ENCODE measurements at places on chromosomes 16 and 17. TPM values are rescaled to one million over a fixed set of nuclear protein-coding genes. Genes with fewer than 3 reads are reported as not detected.
A peak's percentile ranks its signal among the peaks of the same experiment; 100 is the strongest.

TRPV3 gene
- polyA plus RNA-seq: 0.33 TPM

ABAT gene
- polyA plus RNA-seq: 5.4 TPM

FAM171A2 gene
- polyA plus RNA-seq: 0.31 TPM

DNA sequence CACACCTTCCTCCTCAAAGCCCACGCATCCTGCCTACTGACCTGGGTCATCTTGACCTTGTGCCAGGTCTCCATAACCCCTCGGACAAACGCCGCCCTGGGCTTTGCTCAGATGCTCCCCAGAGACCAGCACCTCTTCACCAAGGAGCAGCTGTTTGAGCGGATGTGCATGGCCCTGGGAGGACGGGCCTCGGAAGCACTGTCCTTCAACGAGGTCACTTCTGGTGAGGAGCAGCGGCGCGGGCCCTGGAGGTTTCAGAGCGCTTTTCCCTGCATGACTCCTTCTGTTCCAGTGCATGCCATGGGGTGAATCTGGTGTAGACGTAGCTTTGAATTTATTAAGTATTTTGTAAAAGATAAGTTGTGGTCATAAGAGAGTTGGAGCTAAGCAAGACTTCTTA is 7.6 kb upstream of the RPL13 start:
- no peak for DNase-seq

DNA sequence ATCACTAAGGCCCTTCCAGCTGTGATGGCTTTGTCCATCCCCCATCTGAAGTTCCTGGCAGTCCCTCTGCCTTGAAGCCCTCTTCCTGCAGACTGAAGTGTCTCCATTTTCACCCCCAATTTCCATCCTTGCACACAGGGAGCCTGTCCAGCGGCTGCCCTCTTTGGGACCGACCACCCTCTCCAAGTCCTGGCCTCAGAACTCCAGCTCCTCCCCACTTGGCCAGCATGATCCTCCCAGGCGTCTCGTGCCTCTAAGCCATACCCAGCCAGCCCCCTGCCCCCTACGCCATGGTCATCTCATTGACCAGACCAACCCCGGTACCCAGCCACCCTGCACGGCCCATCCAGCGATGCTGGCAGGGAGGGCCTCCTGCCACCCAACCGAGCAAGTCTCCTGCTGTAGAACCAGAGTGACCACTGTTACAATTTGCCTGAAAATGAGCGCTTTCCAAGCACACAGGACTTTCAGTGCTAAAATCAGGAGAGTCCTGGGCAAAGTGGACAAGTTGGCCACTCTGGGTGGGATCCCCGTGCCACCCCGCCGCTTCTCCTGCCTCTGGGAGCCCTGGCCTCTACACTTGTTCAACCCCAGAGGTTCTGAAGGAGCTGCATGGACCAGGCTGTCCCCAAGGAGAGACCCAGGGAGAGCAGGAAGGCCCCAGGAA is 362.0 kb downstream of the SEC14L1 start:
- no peak for DNase-seq

DNA sequence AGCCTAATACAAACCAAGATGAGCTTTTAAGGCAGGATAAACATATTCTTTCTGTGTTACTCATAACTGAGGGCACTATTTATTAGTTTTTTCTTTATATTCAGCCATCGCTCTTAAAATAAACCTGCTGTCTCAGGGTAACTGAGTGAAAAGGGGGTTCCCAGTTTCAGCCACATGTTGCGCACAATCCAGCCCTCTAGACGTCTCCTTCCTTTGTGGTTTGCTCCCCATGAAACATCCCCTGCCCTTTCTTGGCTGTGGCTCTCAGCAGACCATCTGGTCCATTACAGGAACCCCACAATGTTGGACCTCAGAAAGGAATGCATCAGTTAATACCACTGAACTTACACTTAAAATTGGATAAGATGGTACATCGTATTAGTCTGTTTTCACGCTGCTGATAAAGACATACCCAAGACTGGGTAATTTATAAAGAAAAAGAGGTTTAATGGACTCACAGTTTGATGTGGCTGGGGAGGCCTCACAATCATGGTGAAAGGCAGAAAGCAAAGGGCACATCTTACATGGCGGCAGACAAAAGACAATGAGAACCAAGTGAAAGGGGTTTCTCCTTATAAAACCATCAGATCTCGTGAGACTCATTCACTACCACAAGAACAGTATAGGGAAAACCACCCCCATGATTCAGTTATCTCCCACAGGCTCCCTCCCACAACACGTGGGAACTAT is 12.6 kb upstream of the IL21R start:
- no peak for DNase-seq

- peak; percentile 75 for DNase-seq
Observed at GRCh38 chr17:49003557-49004511, 6.6 kb downstream of the IGF2BP1 start.

DNA sequence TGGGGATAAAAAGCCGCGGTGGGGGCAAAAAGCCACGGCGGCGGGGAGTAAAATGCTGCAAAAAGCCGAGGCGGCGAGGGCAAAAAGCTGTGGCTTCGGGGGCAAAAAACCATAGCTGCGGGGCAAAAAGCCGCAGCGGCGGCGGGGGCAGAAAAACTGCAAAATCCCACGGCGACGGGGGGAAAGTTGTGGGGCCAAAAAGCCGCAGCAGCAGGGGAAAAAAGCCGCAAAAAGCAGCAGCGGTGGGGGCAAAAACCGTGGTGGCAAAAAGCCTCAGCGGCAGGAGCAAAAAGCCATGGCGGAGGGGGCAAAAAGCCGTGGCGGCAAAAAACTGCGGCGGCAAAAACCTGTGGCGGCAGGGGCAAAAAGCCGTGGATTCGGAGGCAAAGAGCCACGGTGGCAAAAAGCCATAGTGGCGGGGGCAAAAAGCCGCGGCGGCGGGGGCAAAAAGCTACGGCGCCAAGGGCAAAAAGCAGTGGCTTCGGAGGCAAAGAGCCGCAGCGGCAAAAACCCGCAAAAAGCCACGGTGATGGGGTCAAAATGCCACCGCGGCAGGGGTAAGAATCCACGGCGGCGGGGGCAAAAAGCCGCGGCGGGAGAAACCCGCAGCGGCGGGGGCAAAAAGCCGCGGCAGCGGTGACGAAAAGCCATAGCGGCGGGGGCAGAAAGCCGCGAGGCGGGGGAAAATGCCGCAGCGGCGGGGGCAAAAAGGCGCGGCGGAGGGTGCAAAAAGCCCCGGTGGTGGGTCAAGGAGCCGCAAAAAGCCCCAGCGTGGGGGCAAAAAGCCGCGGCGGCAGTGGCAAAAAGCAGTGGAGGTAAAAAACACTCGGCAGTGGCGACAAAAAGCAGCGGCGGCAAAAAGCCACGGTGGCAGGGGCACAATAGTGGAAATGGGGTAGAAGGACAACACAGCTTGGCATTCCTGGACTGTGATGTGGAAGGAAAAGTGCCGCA is 192.8 kb downstream of the SHCBP1 start:
- DNase-seq: no peak

DNA sequence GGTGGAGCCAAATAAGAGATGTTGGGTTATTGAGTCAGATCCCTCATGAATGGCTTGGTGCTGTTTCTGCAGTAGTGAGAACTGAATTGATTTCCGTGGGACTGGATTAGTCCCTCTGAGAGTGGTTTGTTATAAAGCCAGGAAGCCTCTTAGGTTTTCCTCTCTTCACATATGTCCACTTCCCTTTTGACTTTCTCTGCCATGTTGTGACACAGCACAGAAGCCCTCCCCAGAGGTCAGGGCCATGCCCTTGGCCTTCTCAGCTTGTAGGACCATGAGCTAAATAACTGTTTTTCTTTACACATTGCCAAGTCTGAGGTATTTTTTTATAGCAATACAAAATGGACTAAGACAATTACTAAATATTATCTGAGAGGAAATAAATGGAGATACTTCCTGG is 10.3 kb upstream of the HAPSTR1 start:
- DNase-seq: no peak

DNA sequence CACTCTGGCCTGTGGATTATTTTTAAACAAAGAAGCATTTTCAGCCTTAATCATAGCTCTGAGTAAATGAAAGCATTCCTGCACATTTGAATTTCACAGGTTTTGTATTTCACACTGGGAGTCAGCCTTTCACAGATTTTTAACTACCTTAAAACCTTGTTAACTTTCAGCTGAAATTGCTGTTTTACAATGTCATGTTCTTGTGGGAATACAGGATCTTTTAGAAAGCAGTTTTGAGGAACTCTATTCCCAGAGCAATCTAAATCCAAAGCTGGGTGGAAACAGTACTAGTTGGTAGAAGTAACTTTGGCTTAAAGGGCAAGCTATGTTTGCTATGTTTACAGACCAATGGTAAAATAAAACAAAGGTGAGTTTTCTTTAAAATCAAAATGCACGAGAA is 600.6 kb downstream of the KCNJ2 start:
- DNase-seq: no peak

DNA sequence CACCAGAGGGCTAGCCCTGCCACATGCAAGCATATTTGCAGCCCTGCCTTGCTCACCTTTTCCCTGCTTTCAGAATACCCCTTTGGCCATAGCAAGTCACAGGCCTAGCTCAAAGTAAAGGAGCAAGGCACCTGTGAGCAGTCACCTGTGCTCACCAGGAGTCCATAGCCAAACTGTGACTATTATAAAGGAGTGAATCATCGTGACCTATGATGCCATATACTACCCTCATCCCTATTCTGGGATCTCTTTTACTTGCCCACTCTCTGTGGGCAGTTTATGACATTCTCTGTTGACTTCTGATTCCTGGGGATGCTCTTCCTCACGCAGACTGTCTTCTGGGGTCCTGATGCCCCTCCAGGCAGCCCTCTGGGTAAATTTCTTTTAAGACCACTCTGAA is 200.5 kb upstream of the NLRP1 start:
- DNase-seq: no peak

DNA sequence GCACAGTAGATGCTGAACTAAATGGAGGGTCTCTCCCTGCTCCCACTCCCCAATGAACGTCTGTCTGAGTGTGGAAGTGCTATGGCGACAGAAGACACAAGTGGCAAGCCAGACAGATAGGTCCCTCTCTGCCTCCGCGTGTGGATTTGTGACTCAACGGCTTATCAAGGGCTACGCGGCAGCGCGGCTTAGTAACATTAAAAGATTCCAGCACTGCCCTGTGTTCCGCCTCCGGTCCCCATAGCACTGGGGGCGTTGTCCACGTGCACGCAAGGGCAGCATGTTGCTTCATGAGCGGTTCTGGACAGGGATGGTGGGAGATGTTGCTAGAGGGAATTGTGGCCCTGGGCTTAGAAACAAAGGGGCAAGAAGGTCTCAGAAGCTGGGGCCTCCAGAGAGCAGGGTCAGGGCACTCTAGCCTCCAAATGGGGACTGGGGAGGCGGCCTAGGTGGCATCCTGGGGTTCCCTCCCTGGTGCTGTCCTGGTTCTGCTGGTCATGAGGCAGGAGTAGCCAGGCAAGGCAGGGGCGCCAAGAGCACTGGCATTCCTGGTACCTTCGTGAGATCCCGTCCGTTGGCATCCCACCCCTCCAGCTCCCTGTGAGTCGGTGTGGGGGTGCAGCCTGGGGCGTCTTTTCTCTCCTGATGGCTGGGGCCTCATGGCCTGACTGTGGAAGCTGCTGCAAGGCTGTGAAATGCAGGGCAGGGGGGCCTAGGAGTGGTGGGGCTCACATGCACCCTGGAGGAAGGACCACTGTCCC is 9.1 kb downstream of the CRHR1 start:
- no peak for DNase-seq

DNA sequence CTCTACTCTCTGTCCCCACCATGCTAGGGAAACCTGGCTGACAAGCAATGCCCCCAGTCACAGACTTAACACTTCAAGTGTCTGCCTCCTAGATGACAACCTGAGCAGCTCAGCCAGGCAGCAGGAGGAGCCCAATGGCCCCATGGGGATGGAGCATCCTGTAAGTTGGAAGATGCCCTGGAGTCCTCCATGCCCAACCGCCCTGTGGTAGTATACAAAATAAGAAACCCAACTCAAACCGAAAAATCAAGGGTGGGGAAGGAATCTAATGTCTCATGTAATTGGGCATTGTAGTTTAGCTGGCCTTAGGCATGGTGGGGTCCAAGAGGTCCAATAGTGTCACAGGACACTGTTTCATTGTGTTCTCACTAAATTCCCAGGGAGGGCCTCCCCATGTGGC is 104.0 kb downstream of the AIPL1 start:
- DNase-seq: no peak

DNA sequence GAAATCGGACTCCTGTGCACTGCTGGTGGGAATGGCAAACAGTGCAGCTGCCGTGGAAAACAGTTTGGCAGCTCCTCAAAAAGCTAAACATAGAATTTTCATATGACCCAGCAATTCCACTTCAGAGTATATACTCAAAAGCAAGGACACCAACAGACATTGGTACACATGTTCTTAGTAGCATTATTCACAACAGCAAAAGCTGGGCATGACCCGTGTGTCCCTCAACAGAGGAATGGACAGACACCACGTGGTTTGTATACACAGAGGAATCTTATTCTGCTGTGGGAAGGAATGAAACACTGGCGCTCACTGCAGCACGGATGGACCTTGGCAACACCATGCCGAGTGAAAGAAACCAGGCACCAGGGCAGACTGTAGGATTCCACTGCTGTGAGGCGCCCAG is 16.0 kb downstream of the NPTX1 start:
- no peak for DNase-seq

DNA sequence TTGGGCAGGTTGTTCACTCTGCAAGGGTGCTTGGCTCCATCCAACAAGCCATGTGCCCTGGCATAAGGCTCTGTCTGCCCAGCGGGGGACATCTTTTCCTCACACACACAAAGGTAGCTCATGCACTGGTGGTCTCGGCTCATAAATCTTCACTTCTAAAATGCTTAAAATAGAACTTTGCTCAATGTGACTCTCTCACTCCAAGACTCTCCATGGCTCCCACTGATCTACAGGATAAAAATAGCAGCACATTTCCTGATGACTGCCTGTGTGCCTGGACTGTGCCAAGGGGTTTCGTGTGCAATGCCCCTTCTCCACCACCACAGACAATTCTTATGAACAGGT is 15.1 kb upstream of the CIBAR2 start:
- DNase-seq: no peak

DNA sequence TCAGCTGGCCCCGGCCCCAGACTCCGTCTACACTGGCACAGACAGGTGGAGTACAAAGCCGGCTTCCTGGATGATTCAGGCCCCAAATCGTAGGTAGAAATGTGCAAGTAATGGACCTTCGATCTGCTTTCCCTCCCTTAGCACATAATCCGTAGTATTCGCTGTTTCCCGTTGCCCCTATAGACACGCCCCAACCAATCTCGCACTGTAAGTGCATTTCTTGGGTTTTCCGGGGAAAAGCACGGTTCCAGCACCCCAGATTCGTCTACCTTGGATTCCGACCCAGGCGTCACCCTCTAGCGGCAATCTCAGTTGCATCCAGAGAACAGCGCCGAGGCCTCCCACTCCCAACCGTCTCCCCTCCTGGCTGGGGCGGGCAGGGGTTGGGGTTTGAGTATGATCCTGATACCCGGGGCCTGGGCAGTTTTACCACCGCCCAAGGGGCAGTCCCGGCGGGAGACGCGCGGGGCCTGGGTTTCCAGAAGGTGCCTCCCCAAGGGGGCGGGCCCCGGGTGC is 12.1 kb upstream of the FOXF1 start:
- DNase-seq: no peak

DNA sequence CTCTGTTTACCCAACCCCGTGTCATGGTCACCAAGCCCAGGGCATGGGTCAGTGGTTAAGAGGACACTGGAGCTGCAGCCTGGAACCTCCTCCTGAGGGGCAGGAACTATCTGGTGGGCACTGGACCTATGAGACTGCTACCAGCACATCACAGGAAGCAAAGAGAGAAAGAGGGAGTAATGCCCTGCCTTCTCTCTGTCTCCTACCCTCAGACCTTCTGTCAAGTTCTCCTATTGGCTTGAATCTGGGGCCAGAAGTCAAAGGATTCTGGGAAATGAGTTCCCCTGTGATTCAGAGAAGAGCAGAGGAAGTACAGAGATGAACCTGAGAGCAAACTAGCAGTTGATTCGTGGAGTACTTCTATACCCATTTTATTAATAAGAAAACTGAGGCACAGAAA is 123.0 kb upstream of the GNAO1 start:
- no peak for DNase-seq

- no peak for DNase-seq
Observed at GRCh38 chr16:79008036-79008868, 592.3 kb downstream of the MAF start.

Data from stomach (tissue), 19 donors.